Thoracic aorta (tissue), 2 donors: ENCODE measurements at places on chromosomes 6 and 20.

DNA sequence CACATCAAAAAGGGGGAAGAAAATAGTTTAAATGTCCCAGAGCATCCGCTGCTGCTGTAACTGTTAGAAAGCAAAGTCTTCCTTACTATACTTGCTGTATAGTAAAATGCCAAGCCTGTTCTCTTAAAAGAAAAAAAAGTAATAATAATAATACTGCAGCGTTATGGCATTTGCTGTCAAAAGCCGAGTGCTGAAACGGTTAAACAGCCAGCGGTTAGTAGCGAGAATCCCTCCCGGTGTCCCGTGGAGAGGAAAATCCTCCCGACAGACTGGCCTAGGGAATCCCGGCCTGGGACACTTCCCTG lies 19.5 kb upstream of the NFATC2 start:
- peaks cover 59% of the 10 kb centered on the region for H3K4me1 ChIP-seq
- H3K27ac ChIP-seq = peak overlapping the region; percentile 81
- no peaks in the 10 kb centered on the region for H3K27me3 ChIP-seq
- DNase-seq = no peak

GRCh38 chr6:16190214-16190613 lies 48.2 kb upstream of the GMPR start:
- DNase-seq = no peak
- H3K4me3 ChIP-seq = peak overlapping the region; percentile 34
- H3K27ac ChIP-seq = peak overlapping the region; percentile 81
- no peaks in the 10 kb centered on the region for H3K27me3 ChIP-seq

- no peak within 1 kb of the TSS for H3K27ac ChIP-seq
- H3K27me3 ChIP-seq = no peaks in the 10 kb centered on the region
- peak within 1 kb of the TSS; percentile 65 for H3K4me3 ChIP-seq
- H3K36me3 ChIP-seq = no peaks in the 10 kb centered on the region
Observed at GRCh38 chr20:63536997-63537524, at the start of gene PTK6. PTK6 (minus strand) TSS chr20:63537376; CDS start chr20:63537314, 62 bp downstream.

DNA sequence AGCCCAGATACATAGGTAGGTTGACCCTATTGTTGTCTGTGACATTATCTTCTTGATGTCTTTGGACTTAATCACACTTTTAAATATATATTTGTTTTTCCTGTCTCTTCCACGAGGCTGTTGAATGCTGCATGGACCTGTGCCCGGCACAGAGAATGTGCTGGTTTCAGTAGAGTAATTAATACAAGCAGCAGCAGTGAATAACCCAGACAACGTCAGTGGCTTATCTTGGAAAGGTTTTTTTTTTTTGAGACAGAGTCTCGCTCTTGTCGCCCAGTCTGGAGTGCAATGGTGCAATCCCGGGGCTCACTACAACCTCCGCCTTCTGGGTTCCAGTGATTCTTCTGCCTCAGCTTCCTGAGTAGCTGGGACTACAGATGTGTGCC lies 108.2 kb downstream of the CDH26 start:
- H3K4me3 ChIP-seq = no peak overlapping the region
- H3K36me3 ChIP-seq = no peaks in the 10 kb centered on the region

DNA sequence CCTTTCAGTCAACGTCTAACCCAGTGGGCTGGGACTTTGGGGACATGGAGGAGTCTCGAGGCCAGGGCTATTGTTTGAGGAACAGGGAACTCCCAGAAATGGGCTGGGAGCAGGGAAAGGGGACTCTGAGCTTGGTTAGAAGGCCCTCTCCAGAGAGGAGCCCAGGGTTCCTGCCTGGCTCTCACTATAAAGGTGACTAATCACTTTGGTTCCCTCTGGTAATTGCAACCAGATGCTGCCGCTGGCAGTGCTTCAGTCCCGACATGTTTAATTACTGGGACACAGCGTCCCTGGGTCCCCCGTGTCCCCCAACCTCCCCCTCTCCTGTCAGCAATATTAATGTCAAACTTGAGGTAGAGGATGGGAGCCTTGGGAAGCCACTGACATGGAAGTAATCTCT lies 5.0 kb upstream of the GDF5 start:
- H3K36me3 ChIP-seq = no peaks in the 10 kb centered on the region
- no peak overlapping the region for H3K4me3 ChIP-seq
- H3K4me1 ChIP-seq = peaks cover 3% of the 10 kb centered on the region
- no peak for DNase-seq
- H3K27ac ChIP-seq = no peak overlapping the region

- no peak for DNase-seq
- H3K4me3 ChIP-seq = no peak overlapping the region
- H3K27me3 ChIP-seq = no peaks in the 10 kb centered on the region
- H3K36me3 ChIP-seq = no peaks in the 10 kb centered on the region
Observed at GRCh38 chr6:139398658-139399057, 24.2 kb upstream of the CITED2 start.

DNA sequence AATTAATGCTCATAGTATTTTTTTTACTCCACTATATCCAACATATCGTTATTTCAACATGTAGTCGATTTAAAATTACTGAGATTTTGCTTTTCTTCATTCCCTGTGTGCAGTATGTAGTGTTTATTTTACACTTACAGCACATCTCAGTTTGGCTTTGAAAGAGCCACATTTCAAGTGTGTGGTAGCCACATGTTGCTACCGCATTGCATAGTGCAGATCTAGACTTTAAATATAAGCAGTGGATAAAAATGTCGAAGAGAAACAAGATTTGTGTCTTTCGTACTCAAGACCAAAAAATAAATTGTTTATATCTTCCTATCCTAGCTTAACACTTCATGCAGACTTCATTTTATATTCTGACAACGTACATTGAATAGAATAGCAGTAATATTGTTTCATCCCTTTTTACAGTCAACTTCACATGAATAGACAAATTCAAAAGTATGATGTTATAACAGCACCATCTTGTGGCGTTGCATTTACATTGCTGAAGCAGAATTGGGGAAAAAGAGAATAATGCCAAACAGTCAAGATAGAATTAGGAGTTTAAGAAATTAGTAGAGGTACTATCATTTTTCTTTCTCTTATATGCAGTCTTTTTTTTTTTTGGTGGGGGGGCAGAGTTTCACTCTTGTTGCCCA lies 29.9 kb downstream of the FBXO5 start:
- H3K36me3 ChIP-seq = no peaks in the 10 kb centered on the region
- DNase-seq = no peak
- H3K4me3 ChIP-seq = no peak overlapping the region
- no peaks in the 10 kb centered on the region for H3K27me3 ChIP-seq

GRCh38 chr6:83215131-83216047 lies 22.2 kb downstream of the RWDD2A start:
- DNase-seq = no peak
- H3K27me3 ChIP-seq = no peaks in the 10 kb centered on the region
- no peaks in the 10 kb centered on the region for H3K4me1 ChIP-seq
- H3K27ac ChIP-seq = peak overlapping the region; percentile 55

DNA sequence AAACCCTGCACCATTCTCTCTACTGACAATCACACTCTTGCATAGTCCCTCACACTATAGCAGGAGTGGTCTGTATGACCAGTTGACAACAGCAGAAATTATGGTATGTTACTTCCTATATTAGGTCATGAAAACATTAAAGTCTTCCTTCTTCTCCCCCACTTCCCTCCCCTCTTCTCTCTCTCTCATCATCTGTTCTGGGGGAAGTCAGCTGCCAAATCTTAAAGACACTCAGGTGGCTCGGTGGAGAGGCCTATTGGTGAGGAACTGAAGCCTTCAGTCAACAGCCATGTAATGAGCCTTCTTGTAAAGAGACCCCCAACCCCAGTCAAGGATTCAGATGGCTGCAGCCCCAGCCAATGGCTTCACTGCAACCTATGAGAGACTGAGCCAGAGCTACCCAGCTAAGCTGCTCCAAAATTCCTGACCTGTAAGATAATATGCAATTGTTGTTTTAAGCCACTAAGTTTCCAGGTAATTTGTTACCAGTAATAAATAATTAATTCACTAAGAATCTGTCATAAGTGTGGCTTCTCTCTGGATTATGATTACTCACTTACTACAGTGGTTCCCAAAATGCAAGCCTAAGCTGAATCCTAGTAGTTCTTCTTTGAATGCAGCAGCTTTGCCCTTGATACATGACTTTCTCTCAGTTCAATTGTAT lies 11.2 kb upstream of the TSBP1 start:
- no peaks in the 10 kb centered on the region for H3K27me3 ChIP-seq
- no peak for DNase-seq
- no peaks in the 10 kb centered on the region for H3K36me3 ChIP-seq
- H3K4me1 ChIP-seq = no peaks in the 10 kb centered on the region

- peaks cover 7% of the 10 kb centered on the region for H3K36me3 ChIP-seq
- H3K27ac ChIP-seq = no peak overlapping the region
- H3K4me3 ChIP-seq = no peak overlapping the region
- no peaks in the 10 kb centered on the region for H3K4me1 ChIP-seq
- H3K27me3 ChIP-seq = no peaks in the 10 kb centered on the region
- DNase-seq = no peak
Observed at GRCh38 chr6:135291288-135292076, 110.4 kb downstream of the MYB start.

DNA sequence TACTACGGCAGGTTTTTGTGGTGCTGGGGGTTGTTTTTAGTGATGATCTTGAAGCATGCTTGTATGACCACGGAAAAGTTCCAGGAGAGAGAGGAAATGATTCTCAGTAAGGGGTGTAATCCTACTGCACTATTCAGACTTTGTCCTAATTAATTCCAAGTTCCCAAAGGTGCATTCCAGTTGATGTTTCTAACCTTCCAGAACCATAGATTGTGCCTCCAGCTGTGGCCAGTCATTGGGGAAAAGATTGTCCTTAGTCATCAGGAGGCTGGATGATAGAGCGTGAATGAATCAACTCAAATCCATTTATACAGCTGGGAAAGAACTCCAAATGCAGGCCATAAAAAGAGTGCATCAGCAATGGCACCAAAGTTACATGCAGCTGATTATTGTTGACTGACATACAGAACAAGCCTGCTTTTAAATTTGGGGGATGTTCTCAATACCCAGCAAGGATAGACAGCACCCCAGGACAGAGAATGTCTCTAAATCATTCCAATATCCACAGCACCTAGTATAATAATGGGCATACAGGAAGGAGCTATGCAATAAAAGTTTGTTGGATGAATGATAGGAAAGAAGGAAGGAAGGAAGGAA lies 27.8 kb upstream of the PKHD1 start:
- no peak overlapping the region for H3K27ac ChIP-seq
- H3K36me3 ChIP-seq = no peaks in the 10 kb centered on the region
- no peak overlapping the region for H3K4me3 ChIP-seq
- no peaks in the 10 kb centered on the region for H3K27me3 ChIP-seq

GRCh38 chr6:52416629-52417151 lies 3.5 kb upstream of the EFHC1 start:
- H3K4me1 ChIP-seq = peaks cover 30% of the 10 kb centered on the region
- H3K27ac ChIP-seq = peak overlapping the region; percentile 8
- no peaks in the 10 kb centered on the region for H3K36me3 ChIP-seq
- no peak overlapping the region for H3K4me3 ChIP-seq

- H3K27me3 ChIP-seq = no peaks in the 10 kb centered on the region
- no peaks in the 10 kb centered on the region for H3K36me3 ChIP-seq
- H3K27ac ChIP-seq = peak overlapping the region; percentile 58
- peak overlapping the region; percentile 47 for H3K4me3 ChIP-seq
- DNase-seq = no peak
- H3K4me1 ChIP-seq = peaks cover 16% of the 10 kb centered on the region
Observed at GRCh38 chr6:18509871-18510643, 122.9 kb downstream of the RNF144B start.

DNA sequence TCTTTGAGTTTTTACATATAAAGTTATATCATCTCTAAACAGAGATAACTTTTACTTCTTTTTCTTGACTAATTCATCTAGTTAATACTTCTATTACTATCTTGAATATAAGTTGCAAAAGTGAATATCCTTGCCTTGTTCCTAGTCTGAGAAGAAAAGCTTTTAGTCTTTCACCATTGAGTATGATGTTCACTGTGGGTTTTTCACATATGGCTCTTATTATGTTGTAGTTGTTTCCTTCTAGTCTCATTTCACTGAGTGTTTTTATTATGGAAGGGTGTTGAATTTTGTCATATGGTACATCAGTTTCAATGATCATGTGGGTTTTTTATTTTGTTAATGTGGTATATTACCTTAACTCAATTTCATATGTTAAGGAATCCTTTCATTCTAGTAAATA lies 488.3 kb downstream of the COL12A1 start:
- H3K36me3 ChIP-seq = no peaks in the 10 kb centered on the region
- H3K27ac ChIP-seq = no peak overlapping the region
- no peak for DNase-seq
- H3K27me3 ChIP-seq = no peaks in the 10 kb centered on the region
- H3K4me3 ChIP-seq = no peak overlapping the region

- H3K27me3 ChIP-seq = no peaks in the 10 kb centered on the region
- H3K27ac ChIP-seq = no peak overlapping the region
- H3K4me3 ChIP-seq = no peak overlapping the region
- DNase-seq = peak; percentile 43
- no peaks in the 10 kb centered on the region for H3K4me1 ChIP-seq
Observed at GRCh38 chr20:43583982-43584432, 6.7 kb upstream of the IFT52 start.

GRCh38 chr6:157668009-157668401 lies 155.0 kb upstream of the SNX9 start:
- no peak overlapping the region for H3K27ac ChIP-seq
- H3K4me3 ChIP-seq = no peak overlapping the region
- H3K27me3 ChIP-seq = no peaks in the 10 kb centered on the region
- no peak for DNase-seq
- H3K4me1 ChIP-seq = peaks cover 9% of the 10 kb centered on the region

GRCh38 chr20:4836935-4837334 lies 115.2 kb downstream of the PRND start:
- no peaks in the 10 kb centered on the region for H3K27me3 ChIP-seq
- DNase-seq = no peak
- H3K4me1 ChIP-seq = no peaks in the 10 kb centered on the region

DNA sequence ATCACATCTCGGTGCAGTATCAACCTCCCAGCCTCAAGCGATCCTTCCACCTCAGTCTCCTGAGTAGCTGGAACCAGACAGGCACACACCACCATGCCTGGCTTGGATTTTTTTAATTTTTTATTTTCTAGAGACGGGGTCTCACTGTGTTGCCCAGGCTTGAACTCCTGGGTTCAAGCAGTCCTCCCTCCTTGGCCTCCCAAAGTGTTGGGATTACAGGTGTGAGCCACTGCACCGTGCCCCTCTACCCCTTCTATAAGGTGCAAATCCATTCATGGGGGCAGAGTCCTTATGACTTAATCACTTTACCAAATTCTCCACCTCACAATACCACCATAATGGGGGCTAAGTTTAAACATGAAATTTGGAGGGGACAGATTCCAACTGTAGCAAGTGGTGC lies 37.7 kb downstream of the TMEM181 start:
- H3K27me3 ChIP-seq = no peaks in the 10 kb centered on the region
- peaks cover 9% of the 10 kb centered on the region for H3K36me3 ChIP-seq
- no peaks in the 10 kb centered on the region for H3K4me1 ChIP-seq
- DNase-seq = no peak

- no peaks in the 10 kb centered on the region for H3K36me3 ChIP-seq
- no peak overlapping the region for H3K4me3 ChIP-seq
Observed at GRCh38 chr20:43388268-43389002, 69.3 kb upstream of the SRSF6 start.

DNA sequence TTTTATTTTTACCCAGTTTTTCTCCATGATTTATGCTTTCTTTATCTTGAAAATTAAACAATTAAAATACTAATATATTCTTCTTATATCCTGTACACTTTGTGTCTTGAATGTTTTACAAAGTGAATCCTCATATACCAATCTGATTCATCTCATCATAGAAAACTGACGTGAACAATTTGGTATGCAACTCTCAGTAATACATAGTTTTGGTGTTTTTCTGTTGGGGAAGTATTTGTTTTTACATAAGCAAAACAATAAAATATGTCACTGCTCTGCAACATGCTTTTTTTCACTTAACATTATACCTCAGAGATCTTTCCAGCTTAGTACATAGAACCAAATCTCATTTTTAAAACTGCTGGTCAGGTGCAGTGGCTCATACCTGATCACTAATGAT lies 14.7 kb downstream of the DNAAF9 start:
- no peak for DNase-seq
- no peaks in the 10 kb centered on the region for H3K36me3 ChIP-seq
- H3K27me3 ChIP-seq = no peaks in the 10 kb centered on the region
